T follicular helper cell (primary cell): ENCODE measurements at places on chromosomes 1 and 21.

DNA sequence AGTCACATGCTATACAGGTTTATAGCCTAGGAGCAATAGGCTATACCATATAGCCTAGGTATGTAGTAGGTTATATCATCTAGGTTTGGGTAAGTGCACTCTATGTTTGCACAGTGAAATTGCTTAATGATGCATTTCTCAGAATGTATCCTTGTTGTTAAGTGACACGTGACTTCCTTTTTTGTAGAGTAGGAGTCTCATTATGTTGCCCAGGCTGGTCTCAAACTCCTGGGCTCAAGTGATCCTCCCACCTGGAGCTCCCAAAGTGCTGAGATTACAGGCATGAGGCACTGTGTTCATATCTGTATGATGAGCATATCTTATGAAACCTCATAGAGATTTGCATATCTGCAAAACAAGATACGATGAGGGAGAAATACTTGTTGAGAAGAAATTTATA lies 13.8 kb upstream of the ABCB10 start:
- DNase-seq = no peak

DNA sequence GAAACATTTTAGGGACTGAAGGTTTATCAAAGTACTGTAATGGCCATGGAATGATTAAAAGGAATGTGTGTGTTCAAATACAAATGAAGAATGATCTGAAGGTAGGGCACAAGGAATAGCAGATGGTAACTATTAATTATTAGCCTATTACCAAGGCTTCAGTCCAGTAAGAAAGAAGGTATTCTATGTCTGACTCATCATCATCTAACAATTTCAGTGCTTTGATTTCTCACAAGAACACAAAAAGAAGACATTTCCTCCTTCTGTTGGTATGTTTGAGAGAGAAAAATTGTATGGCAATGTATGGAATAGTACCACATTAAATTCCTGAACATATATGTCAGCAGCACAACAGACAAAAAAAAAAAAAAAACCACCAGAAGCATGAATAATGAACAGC lies 57.5 kb downstream of the TYW3 start:
- DNase-seq = no peak

GRCh38 chr1:221902961-221903360 lies 161.1 kb upstream of the DUSP10 start:
- DNase-seq = no peak

- no peak for DNase-seq
Measured at GRCh38 chr1:62140666-62141065, 54.0 kb upstream of the L1TD1 start.

- DNase-seq = no peak
Measured at GRCh38 chr1:27589841-27590426, 14.0 kb downstream of the AHDC1 start.

DNA sequence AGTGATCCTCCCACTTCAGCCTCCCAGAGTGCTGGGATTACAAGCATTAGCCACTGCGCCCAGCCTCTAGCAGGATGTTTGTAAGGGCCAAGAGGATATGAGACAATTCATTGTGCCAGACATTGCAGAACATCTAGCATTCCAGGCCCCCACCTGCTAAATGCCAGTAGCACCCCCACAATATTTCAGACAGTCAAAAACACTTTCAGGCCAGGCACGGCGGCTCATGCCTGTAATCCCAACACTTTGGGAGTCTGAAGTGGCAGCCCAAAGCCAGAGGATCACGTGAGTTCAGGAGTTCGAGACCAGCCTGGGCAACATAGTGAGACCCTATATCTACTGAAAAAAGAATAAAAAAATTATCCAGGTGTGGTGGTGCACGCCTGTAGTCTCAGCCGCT lies 12.9 kb downstream of the PPIE start:
- DNase-seq = no peak

DNA sequence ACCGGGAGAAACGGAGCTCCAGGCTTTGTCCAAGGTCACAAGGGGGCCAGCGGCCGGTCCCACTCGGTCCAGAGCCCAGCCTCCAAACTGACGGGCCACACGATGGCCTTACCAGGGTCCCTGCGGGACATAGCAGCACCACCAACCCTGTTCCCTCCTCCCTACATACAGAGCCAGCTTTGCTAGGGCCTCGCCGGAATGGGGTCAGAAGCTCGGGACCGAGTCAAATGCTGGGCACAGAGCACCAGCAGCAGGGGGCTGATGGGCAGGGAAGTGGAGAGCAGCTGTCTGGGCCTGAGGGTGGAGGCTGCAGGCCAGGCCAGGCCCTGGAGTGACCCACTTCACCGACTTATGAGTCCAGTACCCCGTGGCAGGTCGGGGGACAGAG lies 14.9 kb upstream of the TTC39A start:
- no peak for DNase-seq

DNA sequence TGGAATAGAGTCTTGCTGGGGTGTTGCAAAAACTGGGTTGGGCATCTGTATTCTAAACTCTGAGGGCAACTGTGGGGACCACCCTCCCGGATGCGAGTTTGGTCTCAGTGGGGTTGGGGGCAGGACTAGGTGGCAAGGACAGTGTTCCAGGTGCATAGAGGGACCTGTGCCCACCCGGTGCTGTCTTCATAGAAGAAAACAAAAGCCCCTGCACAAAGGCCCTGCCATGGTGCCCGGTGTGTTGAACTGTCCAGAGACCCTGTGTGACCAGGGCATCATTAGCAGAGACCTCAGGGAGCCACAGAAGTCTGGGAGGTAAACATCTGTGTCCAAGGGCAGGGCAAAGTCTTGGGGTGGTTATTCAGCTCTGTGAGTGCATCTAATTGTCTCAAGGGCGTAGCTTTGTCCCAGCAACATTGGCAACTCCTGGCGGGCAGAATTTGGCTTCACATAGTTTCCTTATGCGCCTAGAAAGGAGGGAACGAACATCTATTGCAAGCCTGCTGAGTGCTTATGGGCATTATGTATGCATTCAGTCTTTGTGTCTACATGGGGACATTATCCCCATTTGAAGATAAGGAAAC lies 72.2 kb upstream of the IFFO2 start:
- no peak for DNase-seq

DNA sequence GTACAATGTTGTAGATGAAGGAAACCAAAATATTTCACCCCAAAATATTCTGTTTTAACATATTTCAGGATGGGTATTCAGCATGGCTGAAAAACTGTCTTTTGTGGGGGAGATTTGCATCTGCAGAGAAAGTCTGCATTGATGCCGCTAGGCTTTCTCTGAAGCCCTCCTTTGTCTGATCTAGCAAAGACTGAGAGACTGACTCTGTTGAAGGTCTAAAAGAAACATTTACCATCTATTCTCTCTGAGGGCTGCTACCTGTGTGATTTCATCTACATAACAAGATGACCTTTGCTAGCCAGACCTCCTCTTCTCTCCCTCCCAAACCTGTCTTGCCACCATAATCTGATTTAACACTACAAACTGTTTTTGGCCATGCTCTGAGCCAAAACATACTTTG lies 12.4 kb upstream of the MT1HL1 start:
- no peak for DNase-seq

DNA sequence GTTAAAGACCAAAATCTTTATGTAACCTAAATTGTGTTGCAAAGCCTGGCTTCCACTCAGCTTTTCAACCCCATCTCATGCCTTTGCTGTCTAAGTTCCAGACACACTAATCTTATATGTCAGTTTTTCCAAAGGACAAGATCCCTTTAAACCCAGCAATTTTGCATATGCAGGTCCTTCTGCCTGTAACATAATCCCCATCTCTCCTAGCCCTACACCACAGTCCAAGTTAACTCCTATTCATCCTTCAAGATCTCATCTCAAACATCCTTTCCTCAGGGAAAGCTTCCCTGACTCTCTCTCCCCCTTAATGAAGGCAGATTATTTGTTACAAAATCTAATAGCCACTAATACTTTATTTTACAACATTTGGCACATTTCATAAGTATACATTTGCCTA lies 366.3 kb downstream of the PLPP3 start:
- DNase-seq = no peak

DNA sequence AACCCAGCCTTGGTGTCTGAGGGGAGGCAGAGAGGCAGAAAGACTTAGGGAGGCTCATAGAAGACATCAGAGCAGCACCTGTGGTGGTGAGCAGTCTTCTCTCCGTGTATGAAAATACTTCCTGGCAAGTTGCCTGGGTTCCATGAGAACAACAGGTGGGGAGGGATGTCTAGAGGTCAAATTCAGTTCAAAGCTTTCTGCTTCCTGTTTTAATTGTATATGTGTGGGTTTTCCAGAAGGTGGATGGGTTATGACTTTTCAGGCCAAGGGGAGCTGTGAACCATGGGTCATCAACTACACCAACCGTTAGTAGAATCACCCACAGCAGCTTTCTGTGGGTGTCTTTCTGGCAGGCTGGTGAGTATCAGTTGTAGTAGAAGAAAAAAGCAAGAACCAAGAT lies 4.1 kb upstream of the FCRL2 start:
- DNase-seq = no peak

DNA sequence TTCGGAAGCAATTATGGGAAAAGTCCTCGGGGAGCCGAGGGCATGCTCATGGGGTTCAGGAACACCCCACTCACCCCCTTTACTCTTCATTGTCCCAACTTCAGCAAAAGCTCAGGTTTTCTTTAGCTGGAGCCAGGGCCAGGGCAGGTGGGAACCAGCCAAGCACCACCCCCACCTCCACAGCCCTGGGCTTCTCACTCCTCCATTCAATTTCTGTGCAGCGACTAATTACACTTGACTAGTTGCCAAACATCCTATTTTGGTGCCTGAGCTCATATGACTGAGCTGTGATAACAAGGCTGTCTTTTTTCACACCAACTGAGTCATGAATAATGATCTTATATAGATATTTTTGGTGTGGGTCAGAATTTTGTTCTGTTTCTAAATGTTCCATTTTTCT lies 257.2 kb upstream of the AJAP1 start:
- DNase-seq = no peak

DNA sequence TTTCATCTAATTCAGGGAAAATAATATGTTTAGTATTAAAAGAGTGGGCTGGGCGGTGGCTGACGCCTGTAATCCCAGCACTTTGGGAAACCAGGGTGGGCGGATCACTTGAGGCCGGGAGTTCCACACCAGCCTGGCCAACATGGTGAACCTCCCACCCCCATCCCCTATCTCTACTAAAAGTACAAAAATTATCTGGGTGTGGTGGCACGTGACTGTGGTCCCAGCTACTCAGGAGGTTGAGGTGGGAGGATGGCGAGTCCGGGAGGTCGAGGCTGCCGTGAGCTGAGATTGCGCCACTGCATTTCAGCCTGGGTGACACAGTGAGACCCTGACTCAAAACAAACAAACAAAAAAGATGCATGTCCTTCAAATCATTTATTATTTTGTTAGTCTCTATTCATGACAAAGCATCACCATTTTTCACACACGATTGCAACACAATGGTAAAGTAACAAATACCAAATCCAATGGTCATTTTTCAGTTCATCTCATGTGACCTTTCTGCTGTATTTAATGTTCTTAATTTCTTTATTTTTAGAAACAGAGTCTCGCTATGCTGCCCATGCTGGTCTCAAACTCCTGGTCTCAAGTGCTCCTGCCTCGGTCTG lies 1.0 kb downstream of the MSH4 start:
- no peak for DNase-seq

DNA sequence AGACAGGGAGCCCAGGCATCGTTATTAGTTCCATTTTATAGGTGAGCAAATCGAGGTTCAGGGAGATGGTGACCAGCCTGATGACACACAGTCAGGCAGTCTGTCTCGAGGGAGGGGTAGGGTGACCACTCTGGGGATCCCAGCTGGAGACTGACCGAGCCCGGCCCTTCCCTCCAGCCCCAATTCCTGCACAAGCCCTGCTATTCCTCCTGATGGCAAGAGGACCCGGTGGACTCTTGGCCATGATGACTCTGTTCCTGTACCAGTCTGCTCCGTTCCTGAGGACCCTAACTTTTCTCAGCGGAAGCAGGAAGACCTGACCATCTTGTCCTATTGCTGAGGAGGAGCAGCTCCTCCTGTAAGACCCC lies 391 bp downstream of the AGT start:
- DNase-seq = no peak

DNA sequence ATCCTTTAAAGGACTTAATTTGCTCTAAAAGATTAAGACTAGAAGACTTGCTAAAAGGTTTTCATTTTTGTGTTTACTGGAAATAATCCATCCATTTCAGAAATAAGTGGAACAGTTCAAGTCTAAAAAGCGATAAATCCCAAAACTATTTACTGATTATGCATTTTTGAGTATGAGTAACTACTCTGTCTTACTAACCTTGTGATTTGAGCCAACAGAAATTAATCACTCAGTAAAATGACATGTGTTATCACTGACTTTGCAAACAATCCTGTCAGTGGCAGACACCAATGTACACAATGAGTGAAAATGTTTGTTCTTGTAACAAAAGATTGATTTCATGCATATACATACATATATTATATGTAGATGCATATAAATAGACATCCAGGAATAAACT lies 218.0 kb downstream of the DENND1B start:
- no peak for DNase-seq

- no peak for DNase-seq
Measured at GRCh38 chr1:156859523-156860112, 701 bp upstream of the INSRR start.

DNA sequence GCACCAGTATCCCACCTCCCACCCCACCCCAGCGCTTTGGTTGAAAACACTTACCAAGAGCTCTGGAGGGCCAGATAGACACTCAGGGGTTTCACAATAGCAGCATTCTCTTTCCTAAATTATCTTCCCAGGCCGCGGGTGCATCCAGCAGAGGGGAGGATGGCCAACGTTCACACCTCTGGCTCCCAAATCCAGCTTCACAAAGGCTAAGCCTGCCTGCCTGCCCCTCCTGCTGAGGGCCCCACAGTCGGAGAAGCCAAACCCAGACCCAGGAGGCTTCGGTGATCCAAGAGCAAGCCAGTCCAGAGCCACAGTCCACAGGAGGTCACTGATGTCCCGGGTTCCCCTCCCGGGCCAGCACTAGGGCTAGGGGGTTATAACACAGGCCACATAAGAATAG lies 231.9 kb downstream of the TRABD2B start:
- no peak for DNase-seq

- DNase-seq = no peak
Measured at GRCh38 chr1:116122955-116123757, 12.0 kb downstream of the MAB21L3 start.

DNA sequence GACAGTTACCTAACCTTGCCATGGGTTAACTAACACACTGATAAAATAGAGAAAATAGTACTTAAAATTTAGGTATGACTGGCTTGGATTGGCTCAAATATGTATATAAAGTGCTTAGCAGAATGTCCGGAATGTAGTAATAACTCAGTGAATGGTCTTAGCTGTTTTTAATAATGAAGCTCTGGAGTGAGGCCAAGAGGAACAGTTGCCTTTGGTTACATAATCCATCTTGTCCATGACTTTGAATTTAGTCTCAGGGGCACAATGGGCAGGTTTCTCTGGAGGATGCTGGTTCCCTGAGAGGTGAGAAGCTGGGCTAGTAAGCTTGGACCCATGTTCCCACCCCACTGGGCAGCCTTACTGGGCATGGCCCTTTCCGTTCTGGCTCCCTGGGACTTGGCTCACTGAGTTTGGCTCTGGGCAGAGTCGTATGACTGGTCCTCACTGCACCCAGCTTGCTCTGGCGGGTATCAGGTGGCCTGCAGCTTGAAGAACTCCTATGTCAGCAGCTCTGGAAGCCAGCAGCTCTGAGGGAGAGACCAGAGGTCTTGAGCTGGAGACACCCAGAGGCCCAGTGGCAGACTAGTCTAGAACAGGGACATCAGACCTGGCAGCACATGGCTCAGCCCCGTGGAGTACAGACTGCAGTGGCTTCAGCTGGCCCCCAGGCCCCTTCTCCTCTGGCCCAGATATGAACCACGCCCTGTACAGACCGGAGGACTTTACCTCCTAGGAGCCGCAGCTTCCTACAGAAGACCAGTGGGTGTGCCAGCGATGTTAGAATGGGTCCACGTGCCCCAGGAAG lies 40.4 kb downstream of the TENT5C start:
- no peak for DNase-seq
